ENCODE measurements at places on chromosomes 2 and 18.

GRCh38 chr2:127355407-127356008 lies 32.3 kb downstream of the MAP3K2 start:
- DNase-seq, result no peak

- DNase-seq, result no peak
Measured at GRCh38 chr2:69086466-69086865, 73.5 kb downstream of the ANTXR1 start.

- DNase-seq, result no peak
Measured at GRCh38 chr2:203898657-203899056, 31.1 kb downstream of the CTLA4 start.

- DNase-seq, result no peak
Measured at GRCh38 chr2:57973621-57974186, 72.9 kb upstream of the VRK2 start.

DNA sequence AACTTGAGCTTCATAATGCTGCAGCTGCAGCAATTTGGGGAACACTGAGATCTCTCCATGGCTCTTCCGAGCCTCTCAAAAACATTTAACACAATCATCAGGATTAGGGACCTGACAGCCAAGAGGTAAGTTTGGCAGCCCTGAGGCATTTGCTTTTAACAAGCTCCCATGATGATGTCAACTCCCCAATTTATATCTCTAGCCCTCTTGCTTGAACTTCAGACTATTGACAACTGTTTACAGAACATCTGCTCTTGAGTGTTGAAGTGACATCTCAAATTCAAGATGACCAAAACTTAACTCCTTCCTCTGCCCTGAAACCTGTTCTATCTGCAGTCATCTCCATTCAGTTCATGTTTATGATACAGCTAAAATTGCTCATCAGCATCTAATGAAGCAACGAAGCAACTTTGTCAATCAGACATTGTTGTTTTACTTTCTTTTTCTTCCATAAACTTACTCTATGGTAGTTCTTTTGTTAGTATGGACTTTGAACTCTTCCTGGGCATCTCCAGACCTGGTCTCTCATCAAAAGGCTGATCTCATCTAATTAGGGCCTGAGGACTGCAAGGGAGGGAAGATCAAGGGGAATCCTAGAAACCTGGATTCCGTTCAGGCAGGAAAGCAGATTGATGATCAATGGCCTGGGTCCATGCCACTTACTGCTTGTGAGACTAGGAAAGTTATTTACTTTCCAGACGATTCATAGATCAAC lies 48.1 kb downstream of the SEMA4F start:
- no peak for DNase-seq

DNA sequence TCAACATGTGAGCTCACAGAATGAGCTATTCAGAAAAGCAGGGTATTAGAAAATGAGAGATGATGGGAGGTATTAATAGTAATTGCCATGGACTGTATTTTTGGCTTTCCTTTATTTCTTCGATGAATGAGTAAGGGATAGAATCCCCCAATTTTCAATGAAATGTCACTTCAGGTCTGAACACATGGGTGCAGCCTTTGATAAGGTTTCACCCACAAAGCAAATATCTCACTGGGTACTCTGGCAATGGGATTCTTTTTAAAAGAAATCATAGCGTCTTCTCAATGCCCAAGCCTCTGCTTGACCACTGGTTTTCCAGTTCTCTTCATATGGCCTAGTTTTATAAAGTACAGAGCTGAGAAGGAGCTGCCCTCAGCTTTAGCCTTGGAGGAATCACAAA lies 610.5 kb upstream of the FANCL start:
- no peak for DNase-seq

GRCh38 chr18:48904091-48904490 lies 46.7 kb downstream of the SMAD7 start:
- DNase-seq, result peak; percentile 42

DNA sequence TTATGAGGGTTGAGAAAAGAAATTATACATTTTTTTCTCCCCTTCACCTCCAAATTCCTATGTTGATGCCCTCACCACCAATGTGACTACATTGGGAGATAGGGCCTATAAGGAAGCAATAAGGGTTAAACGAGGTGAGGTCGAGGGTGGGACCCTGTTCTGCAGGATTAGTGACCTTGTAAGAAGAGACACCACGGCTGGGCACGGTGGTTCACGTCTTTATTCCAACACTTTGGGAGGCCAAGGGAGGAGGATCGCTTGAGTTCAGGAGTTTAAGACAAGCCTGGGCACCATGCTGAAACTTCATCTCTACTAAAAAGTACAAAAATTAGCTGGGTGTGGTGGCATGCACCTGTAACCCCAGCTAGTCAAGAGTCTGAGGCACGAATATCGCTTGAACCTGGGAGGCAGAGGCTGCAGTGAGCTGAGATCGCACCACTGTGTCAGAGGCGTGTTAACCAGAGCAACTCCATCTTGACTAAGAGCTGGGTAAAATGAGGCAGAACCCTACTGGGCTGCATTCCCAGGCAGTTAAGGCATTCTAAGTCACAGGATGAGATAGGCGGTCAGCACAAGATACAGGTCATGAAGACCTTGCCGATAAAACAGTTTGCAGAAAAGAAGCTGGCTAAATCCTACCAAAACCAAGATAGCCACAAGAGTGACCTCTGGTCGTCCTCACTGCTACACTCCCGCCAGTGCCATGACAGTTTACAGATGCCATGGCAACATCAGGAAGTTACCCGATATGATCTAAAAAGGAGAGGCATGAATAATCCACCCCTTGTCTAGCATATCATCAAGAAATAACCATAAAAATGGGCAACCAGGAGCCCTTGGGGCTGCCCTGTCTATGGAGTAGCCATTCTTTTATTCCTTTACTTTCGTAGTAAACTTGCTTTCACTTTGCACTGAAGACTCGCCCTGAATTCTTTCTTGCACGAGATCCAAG lies 77.0 kb downstream of the NCAPH start:
- no peak for DNase-seq

GRCh38 chr2:49937432-49937831 lies 783.1 kb upstream of the FSHR start:
- no peak for DNase-seq

DNA sequence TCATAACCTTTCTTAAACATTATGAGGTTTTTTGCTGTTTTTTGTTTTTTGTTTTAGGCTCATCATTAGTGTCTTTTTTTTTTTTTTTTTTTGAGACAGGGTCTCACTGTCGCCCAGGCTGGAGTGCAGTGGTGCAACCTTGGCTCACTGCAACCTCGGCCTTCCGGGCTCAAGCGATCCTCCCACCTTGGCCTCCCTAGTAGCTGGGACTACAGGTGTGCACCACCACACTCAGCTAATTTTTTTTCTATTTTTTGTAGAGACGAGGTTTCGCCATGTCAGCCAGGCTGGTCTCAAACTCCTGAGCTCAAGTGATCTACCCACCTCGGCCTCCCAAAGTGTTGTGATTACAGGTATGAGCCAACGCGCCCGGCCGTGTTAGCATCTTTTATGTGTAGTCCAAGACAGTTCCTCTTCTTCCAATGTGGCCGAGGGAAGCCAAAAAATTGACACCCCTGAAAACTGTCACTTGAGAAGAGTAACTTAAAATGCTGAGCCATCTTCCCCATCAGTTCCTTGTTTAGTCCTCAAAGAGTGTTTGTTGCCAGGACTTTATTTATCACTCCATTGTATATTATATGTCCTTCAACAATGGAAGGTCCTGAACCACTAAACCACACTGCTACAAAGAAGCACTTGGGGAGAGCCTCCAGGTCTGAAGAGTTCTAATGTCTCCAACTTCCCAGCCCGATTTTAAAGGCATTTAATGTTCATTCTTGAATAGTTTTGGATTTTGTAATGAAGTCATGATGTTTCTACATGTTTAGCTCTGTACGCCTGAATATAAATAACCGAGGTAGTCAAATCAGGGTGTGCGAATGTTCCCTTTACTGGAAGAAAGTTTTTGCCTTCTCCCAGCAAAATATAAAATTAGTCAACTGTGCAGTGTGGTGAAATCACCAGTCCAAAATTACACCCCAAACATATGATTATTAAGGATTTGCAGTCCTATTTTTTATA lies 26.4 kb downstream of the ZNF516 start:
- DNase-seq, result peak; percentile 79

DNA sequence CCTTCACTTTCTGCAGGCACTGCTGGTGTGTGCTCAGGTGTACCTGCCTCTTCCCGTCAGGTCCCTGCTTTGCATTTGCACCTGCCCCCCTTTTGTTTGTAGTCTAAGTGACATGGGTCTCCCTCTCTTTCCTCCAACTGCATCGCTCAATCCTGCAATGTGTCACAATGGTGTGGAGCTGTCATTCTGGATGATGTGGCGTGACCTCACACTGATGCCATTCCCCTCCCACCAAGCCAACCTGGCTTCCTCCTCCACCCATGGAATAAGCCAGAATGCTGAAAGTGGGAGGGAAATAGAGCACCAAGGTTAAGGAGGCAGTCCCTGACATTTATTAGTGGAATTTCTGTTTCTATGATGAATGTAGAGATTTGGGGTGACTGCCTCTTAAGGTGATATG lies 156.7 kb downstream of the ZBTB7C start:
- DNase-seq, result no peak

- peak; percentile 81 for DNase-seq
Measured at GRCh38 chr2:173658946-173659371, 304.3 kb downstream of the CDCA7 start.

GRCh38 chr18:78138983-78139496 lies 840.6 kb upstream of the SALL3 start:
- no peak for DNase-seq

GRCh38 chr18:71079606-71080005 lies 790.8 kb downstream of the SOCS6 start:
- no peak for DNase-seq

- no peak for DNase-seq
Measured at GRCh38 chr2:19797871-19798270, 103.9 kb downstream of the TTC32 start.

GRCh38 chr18:75168619-75169018 lies 40.3 kb downstream of the PTGR3 start:
- DNase-seq, result no peak

- DNase-seq, result no peak
Measured at GRCh38 chr2:128750328-128751165, 431.9 kb upstream of the HS6ST1 start.

DNA sequence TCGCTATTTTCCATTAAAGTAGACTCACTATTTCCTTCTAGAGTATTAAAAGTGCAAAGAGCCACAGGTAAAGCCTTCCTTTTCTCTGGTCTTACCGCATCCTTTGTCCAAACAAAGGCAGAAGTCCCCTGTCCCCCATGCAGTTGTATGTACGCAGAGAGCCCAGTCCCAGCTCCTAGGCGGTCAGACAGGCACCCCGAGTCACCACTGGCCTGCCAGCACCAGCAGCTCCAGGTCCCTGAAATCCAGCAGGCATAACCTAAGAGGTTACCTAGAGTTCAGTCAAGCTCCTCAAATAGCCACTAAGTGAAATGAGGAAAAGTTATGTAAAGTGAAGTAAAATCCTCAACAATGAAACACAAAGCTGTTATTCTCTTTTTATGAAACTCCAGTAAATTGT lies 60.4 kb upstream of the TWIST2 start:
- peak; percentile 57 for DNase-seq

GRCh38 chr2:210667711-210668110 lies 111.3 kb downstream of the CPS1 start:
- no peak for DNase-seq

DNA sequence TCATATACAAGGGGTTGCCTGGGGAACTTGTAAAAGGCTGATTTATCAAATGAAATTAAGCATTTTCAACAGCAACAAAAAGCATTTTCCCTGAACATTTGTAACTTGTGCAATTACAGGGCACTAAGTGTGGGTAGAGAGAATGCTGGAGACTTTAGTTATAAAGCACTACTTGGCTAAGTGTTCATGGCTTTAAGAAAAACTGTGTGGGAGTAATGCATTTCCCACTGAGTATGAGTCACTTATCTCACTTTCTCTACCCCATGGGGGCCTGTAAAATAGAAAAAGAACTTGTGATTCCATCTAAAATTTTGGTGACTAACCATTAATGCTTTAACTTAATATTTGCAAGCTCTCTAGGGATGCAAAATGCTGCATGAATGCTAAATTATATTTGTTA lies 193.4 kb downstream of the CCDC102B start:
- DNase-seq, result peak; percentile 48

GRCh38 chr2:82476094-82476493 lies 1983.0 kb downstream of the SUCLG1 start:
- DNase-seq, result no peak

GRCh38 chr2:62547854-62548253 lies 41.9 kb upstream of the TMEM17 start:
- no peak for DNase-seq

Measured in fibroblast of skin of right quadriceps (primary cell).